ENCODE measurements at places on chromosomes 2 and 18.

GRCh38 chr2:197168705-197169104 is 141.9 kb downstream of the ANKRD44 start:
- no peaks in the 10 kb centered on the region for H3K36me3 ChIP-seq
- DNase-seq = peak; percentile 78
- no peaks in the 10 kb centered on the region for H3K4me1 ChIP-seq
- no peaks in the 10 kb centered on the region for H3K27me3 ChIP-seq

DNA sequence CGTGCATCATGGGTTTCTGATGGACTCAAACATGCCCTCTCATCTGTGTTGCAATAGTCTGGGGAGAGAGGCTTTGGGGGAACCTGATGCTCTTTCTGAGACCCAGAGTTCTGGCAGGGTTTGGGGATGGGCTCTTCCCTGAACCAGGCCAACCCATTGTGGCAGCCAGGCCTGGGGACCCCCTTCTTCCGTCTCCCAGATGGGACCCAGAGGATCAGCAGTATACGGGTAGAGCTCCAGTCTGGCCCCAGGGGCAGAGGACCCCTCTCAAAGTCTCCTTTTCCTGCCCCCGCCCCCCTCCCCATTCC is 333.7 kb downstream of the DYSF start:
- peaks cover 6% of the 10 kb centered on the region for H3K4me1 ChIP-seq
- no peak overlapping the region for H3K27ac ChIP-seq
- no peaks in the 10 kb centered on the region for H3K27me3 ChIP-seq
- no peak for DNase-seq
- no peak overlapping the region for H3K4me3 ChIP-seq

DNA sequence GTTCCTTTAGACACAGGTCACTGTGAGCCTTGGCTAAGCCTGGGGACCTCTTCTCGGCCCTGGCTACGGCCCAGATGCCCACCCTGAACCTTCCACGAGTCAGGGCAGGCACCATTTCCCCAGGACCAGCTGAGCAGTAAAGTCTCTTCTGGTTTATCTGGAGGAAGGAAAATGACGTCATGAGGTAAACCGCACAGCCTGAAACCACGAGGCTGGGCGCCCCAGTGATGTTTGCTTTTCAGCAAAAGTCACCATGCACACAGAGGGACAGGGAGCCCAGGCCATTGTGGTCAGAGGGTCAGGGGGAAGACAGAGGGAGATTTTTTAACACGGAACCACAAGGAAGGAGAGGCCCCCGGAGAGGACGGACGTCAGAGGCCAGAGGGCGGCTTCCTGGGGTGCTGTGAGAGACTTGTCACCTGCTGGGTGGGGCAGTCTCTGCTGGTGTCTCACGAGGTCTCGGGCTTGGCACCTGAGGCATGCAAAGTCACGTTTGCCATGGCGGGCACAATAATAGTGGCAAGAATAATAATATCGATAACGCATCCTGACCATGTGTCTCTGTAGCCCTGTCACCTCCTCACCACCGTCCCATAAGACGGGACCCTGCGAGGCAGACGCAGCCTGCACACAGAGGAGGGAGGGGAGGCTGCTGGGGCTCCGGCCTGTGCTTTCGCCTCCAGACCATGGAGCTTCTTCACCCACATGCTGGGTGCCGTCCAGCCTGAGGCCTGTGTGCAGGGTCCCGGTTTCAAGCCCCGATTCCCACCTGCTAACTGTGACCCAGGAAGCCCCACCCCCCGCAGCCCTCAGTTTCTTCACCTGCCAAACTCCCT is 33.2 kb upstream of the FOSL2 start:
- H3K27me3 ChIP-seq = no peaks in the 10 kb centered on the region
- peaks cover 46% of the 10 kb centered on the region for H3K4me1 ChIP-seq
- no peak overlapping the region for H3K4me3 ChIP-seq
- peak; percentile 84 for DNase-seq

DNA sequence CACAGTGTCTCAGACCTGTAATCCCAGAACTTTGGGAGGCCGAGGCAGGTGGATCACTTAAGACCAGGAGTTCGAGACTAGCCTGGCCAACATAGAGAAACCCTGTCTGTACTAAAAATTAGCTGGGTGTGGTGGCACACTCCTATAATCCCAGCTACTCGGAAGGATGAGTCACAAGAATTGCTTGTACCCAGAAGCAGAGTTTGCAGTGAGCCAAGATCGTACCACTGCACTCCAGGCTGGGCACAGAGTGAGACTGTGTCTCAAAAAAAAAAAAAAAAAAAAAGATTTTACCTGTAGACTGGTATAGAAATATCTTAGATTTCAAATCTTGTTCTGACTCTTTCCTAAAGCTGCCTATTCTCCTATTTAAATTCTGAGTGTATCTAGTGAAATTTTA is 7.2 kb upstream of the KLHL29 start:
- H3K4me1 ChIP-seq = no peaks in the 10 kb centered on the region
- no peak for DNase-seq
- no peaks in the 10 kb centered on the region for H3K27me3 ChIP-seq
- no peaks in the 10 kb centered on the region for H3K36me3 ChIP-seq

- peaks cover 9% of the 10 kb centered on the region for H3K4me1 ChIP-seq
- no peak overlapping the region for H3K4me3 ChIP-seq
- H3K27me3 ChIP-seq = no peaks in the 10 kb centered on the region
- peak; percentile 94 for DNase-seq
Observed at GRCh38 chr2:86393521-86394491, 47.4 kb upstream of the KDM3A start.

DNA sequence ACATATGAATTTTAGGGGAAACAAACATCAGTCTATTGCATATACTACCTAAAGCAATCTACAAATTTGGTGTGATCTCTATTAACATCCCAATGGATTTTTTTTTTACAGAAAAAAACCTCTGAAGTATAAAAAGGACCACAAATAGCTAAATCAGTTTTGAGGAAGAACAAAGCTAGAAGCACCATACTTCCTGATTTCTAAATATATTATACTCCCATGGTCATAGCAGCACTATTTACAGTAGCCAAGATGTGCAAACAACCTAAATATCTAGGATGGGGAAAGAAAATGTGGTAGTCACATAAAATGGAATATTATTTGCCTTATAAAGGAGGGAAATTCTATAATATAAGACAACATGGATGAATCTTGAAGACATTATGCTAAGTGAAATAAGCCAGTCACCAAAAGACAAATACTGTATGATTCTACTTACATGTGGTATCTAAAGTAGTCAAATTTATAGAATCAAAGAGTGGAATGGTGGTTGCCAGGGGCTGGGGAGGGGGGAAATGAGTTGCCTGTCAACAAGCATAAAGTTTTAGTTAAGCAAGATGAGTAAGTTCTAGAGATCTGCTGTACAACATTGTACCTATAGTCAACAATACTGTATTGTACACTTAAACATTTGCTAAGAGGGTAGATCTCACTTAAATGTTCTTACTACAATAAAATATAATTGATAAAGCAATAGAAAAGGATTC is 17.6 kb upstream of the CASP8 start:
- peaks cover 7% of the 10 kb centered on the region for H3K36me3 ChIP-seq
- no peak overlapping the region for H3K4me3 ChIP-seq
- H3K27me3 ChIP-seq = no peaks in the 10 kb centered on the region
- H3K4me1 ChIP-seq = no peaks in the 10 kb centered on the region
- H3K27ac ChIP-seq = no peak overlapping the region

GRCh38 chr2:18550433-18550832 is 10.0 kb downstream of the RDH14 start:
- H3K4me1 ChIP-seq = peaks cover 2% of the 10 kb centered on the region
- DNase-seq = no peak
- H3K4me3 ChIP-seq = no peak overlapping the region

GRCh38 chr2:71578767-71579342 is 125.5 kb downstream of the DYSF start:
- H3K4me3 ChIP-seq = no peak overlapping the region
- no peaks in the 10 kb centered on the region for H3K27me3 ChIP-seq
- no peaks in the 10 kb centered on the region for H3K36me3 ChIP-seq

- H3K4me1 ChIP-seq = no peaks in the 10 kb centered on the region
- H3K27me3 ChIP-seq = no peaks in the 10 kb centered on the region
- peak; percentile 63 for DNase-seq
- no peak overlapping the region for H3K27ac ChIP-seq
- H3K4me3 ChIP-seq = no peak overlapping the region
Observed at GRCh38 chr2:215417400-215417951, 18.4 kb downstream of the FN1 start.

GRCh38 chr2:150046211-150046610 is 441.3 kb downstream of the RND3 start:
- no peak overlapping the region for H3K27ac ChIP-seq
- H3K36me3 ChIP-seq = no peaks in the 10 kb centered on the region
- H3K27me3 ChIP-seq = no peaks in the 10 kb centered on the region
- H3K4me1 ChIP-seq = no peaks in the 10 kb centered on the region

DNA sequence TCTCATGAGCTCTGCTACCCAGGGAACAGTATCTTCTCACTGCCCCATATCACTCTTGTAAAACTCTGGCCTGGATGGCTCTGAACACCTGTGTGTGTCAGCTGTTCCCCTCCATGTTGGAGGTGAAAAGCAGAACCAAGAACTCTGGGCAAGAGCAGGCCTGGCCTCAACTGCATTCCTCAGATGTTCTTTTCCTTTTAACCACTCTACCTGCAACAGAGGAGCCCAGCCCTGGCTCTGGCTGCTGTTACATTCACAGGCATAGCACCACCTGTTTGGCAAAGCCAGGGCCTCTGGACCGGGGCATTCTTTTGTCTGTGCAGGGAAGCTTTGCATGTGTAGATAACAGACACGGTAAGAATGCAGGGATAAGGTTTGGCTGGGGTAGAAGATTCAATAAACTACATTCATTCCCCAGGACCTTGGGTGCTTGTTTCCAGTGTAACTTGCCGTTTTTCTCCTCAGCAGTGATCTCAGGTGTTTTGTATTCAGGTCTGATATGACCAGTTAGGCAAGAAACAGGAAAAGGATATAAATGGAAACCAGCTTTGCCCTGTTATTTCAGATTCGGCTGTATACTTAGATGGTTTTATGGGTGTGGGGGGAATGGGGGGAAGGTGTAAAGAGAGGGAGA is 95.1 kb downstream of the SPTBN1 start:
- H3K36me3 ChIP-seq = no peaks in the 10 kb centered on the region
- H3K27me3 ChIP-seq = no peaks in the 10 kb centered on the region
- no peak for DNase-seq
- no peak overlapping the region for H3K4me3 ChIP-seq
- H3K4me1 ChIP-seq = peaks cover 26% of the 10 kb centered on the region

DNA sequence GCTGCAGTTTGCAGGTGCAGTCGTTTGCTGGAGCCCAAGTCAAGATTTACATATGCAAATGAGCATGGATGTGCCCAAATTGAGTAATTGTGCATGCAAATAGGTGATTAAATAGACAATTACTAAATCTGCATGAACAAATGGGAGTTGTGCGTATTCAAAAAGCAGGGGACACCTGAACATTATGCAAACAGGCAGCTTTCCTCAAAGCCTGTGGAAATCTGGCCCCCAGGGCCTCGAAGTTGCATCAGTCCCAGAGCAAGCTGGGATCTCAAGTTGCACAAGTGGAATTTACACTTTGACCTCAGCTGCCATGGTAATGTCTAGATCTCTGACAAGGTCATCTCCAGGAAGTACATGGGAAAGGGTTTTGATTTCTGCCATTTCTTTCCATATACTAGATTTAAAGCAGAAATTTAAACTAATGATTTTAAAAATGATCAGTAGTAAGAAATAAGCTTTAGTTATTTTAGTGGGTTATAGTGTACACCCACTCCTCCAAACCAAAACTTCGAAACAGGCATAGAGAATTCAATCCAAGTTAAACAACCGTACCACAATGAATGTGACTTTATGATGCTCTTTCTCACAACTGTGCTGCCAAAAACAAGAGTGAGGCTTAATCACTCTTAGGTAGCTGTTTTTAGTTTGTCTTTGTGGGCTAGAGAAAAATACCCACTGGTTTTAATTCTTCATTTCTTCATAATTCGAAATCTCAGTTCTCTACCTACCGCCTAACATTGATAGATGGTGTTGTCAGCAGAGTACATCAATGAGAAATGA is 110.7 kb downstream of the RND3 start:
- peak; percentile 65 for DNase-seq
- H3K36me3 ChIP-seq = no peaks in the 10 kb centered on the region
- H3K4me1 ChIP-seq = no peaks in the 10 kb centered on the region
- no peaks in the 10 kb centered on the region for H3K27me3 ChIP-seq

DNA sequence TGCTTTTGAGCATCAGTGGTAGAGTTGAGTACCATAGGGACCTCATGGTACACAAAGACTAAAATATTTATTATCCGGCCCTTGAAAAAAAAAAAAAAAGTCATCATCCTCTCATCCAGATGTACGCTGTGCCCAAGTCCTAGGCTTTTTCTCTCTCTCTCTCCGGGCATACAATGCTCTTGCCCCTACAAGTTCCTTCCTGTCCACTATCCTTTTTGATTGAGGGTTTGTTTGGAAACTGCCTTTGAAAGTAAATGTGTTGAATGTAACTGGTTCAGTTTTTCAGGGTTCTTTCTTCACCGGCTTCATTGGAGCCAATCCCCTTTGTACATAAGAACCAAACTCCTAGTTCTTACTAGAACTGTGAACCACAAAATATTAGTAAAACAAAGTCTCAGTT is 130.3 kb downstream of the MGAT5 start:
- H3K4me3 ChIP-seq = no peak overlapping the region
- no peaks in the 10 kb centered on the region for H3K4me1 ChIP-seq
- no peaks in the 10 kb centered on the region for H3K27me3 ChIP-seq

DNA sequence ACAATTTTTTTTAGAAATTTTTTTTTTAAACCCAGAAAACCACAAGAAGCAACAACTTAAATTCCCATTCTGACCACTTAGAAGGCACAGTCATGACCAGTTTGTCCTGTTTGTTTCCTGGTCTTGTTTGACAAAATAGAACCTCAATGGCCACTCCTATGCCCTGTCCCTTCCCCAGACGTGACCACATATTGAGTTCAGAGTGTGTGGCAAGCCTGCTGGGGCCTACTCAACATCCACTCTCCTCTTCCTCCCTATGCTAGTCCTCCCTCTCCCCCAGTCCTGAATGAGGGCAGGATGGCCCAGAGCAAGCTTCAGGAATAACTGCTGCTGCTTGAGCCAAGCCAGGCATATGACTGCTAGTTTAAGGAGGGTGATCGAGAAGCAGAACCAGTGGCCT is 89.6 kb downstream of the PRELID3A start:
- no peaks in the 10 kb centered on the region for H3K4me1 ChIP-seq
- no peaks in the 10 kb centered on the region for H3K36me3 ChIP-seq
- no peak for DNase-seq
- H3K4me3 ChIP-seq = no peak overlapping the region

DNA sequence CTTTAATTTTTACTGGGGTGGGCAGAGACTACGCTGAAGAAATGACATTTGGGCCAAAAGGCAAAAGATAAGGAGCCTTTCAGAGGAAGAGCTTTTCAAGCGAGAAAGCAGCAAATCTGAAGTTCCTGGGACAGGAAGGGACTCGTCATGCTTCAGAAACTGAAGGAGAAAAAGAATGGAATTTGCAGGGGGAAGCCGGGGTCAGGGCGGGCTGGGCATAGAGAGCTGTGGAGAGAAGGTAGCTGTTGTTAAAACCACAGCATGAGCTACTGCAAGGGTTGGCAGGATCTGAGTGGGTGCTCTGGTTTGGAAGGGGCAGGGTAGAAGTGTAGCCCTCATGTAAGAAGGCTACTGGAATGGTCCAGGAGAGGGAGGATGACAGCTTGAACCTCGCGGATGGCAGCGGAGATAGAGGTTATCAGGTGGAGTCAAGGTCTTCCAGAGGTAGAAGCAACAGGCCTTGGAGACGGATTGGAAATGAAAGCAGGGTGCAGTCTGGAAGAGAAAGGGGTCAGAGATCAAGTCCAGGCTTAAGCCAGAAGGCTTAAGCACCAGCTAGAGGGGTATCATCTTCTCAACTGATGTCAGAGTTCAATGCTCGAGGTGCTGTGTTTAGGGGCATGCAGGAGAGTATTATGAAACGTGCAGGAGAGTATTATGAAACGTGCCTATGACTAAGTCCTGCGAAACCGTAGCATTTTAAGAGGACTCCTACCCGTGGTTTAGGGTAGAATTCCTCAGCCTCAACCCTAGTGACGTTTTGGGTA is 18.9 kb downstream of the ATP8B1 start:
- no peak overlapping the region for H3K4me3 ChIP-seq
- no peaks in the 10 kb centered on the region for H3K36me3 ChIP-seq
- no peak overlapping the region for H3K27ac ChIP-seq
- no peaks in the 10 kb centered on the region for H3K27me3 ChIP-seq
- no peak for DNase-seq
- H3K4me1 ChIP-seq = peaks cover 16% of the 10 kb centered on the region
